Fibroblast of pulmonary artery (primary cell): ENCODE measurements at places on chromosomes 4 and X.
A peak's percentile ranks its signal among the peaks of the same experiment; 100 is the strongest.

- DNase-seq, result peak; percentile 87
Measured at GRCh38 chr4:69910016-69910782, 20.7 kb upstream of the CSN1S1 start.

DNA sequence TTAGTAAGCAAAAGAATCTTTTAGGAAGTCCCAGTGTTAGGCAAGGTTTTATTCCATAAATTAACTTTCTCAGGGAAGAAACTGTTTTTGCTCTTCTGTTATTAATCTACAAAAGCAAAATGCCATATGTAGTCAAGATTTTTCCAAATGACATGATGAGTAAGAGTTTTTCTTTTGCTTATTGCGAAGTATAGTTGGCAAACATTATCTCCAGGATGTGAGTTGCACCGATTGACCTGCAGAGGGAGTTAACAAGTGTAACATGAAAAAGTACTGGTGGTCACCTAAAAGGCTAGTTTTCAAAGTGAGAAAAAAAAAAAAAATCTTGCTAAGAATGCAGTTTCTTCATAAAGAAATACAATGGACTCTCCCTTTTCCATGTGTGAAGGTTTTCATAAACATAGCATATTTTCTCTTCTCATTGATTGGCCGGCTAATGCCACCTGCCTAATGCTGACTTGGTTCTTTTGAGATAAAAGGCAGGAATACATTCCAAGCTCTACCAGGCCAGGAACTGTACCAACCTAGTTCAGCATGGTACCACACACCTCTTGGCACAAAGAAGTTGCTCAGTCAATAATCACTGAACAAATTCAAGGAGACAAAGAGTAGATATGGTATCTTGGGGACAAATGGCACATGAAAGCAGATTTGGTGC is 100.2 kb downstream of the LNX1 start:
- DNase-seq, result peak; percentile 97

DNA sequence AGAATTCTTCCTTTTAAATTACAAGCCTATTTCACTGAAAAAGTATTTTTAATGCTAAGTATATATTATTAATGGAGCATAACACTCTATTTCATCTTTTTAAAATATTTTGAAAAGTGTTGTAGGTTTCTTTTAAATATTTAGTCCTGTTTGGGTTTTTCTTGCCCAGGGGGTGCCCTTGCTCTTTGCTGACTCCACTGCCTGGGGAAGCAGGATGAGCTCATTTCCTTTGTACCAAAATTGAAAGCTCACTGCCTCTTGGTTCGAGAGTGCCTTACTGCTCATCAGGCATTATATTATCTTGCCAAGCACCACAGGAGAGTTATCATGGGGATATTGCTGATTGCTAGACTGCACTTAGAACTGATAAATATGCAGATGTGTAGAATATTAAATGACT is 819.2 kb downstream of the PCDH18 start:
- DNase-seq, result peak; percentile 29

DNA sequence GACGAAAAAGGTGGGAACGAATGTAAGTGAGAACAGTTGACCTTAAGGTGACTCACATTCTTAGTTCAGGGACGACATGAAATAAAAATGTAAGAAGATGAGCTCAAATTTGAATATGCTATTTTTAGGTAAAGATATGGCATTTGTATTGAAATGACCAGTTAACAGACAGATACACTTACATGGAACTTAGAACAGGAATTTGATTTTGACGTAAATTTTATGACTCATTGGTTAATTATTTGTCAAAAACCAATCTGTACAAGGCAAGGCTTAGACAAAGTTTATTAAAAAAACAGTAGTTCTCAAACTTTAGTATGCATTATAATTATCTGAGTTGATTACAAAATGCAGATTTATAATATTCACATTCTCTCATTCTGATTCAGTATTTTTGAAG is 469.4 kb downstream of the CFAP47 start:
- DNase-seq, result peak; percentile 3

- DNase-seq, result peak; percentile 54
Measured at GRCh38 chr4:85790582-85790981, 315.6 kb downstream of the ARHGAP24 start.

GRCh38 chr4:150149381-150149780 is 71.1 kb downstream of the DCLK2 start:
- DNase-seq, result peak; percentile 49

DNA sequence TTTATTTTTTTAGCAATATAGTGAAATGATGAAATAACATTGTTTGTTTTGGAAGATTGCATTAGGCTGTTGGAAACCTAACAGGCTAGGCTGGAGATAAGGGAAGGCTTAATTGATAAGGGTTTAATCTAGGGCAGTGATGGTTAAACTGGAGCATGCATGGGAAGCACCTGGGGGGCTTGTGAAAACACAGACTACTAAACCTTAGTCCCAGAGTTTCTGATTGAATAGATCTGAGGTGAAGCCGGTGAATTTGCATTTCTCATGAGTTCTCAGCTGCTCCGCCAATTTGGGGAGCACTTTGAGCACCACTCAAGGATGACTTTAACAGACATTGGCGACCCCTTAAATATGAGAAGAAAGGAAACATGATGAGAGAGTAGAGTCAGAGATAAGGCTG is 11.5 kb downstream of the STK26 start:
- DNase-seq, result no peak

DNA sequence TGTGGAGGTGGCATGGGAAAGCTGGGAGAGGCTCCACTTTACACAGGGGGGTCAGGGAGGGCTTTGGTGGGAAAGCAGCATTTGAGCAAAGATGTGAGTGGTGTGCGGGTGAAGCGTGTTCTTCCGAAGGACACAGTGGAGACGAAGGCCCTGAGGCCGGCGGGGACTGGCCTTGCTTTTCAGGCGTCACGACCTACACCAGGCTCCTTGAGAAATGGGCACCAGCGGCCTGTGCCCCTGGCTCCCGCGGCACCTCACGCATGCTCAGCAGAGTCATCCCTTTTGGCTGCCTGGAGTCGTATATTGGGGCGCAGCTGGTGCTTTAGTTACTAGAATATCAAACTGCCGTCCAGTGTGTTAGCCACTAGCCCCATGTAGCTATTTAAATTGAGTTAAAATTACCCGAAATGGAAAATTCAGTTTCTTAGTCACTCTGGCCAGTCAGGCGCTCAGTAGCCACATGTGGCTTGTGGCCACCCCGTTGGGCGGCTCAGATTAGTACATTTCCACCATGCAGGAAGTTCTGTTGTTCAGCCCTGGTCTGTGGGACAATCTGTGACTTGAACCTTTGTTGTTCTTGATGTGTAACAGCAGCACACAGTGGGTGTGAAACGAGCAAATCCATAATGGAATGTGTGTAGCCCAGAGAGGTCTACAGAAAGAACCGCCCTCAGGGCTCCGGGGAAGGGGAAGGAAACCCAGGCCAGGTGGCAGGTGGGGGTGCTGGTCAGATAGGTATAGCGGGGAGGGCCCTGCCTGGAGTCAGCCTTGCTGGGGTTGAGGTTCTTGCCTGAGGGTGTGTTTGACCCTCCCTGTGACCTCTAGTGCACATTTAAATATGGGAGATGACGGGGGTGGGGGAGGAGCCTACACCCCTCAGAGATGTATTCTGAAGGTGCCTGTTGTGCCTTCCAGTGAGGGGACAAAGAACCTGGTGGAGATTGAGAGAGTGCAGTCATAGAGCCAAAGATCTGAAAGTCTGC is 30.4 kb downstream of the TBC1D14 start:
- no peak for DNase-seq

DNA sequence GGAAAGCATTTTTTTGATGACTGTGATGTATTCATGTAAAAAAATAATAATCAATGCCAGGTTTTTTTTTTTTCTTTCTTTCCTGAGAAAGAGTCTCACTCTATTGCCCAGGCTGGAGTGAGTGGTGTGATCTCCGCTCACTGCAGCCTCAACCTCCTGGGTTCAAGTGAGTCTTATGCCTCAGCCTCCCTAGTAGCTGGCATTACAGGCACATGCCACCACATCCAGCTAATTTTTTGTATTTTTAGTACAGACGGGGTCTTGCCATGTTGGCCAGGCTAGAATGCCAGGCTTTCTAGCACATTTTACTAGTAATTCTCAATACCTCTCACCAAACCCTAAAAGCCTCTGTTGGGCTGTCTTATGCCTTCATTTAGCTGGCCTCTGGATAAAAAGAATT is 25.7 kb downstream of the GPM6B start:
- no peak for DNase-seq

DNA sequence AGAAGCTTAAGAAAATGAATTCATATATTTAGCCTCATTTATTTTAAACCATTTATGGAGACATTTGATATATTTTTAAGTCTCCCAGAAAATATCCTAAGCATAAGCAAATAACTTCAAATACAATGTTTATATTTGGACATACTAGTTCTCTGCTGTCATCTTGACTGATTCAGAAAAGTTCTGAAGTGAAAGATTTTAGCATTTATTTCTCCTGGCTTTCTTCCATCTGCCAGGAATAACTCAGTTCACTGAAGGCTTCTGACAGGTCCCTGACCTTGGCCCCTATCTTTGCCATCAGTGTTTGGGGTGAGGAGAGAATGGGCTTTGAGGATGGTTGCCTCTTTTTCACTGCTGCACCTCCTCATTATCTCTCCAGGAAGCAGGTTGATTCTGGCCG is 115.7 kb downstream of the SLIT2 start:
- DNase-seq, result no peak

- no peak for DNase-seq
Measured at GRCh38 chrX:42274151-42274550, 350.8 kb upstream of the CASK start.

DNA sequence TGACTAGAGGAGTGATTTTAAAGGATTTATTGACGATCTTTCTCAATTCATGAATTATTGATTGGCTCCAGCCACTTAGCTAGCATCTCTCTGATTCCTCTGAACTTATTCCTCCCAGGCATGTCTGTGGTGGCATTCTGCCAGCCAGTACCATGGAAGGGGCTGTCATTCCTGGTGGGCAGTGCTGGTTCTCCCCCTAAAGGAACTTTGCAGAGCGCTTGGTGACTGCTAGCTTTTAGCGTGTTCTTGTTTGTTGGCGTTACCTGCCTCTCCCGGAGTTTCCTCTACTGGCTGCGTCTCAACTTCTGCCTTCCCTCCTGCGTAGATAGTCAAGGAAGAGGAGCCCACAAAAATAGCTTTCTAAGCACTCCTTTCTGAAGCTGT is 19.3 kb downstream of the SRD5A3 start:
- DNase-seq, result no peak

DNA sequence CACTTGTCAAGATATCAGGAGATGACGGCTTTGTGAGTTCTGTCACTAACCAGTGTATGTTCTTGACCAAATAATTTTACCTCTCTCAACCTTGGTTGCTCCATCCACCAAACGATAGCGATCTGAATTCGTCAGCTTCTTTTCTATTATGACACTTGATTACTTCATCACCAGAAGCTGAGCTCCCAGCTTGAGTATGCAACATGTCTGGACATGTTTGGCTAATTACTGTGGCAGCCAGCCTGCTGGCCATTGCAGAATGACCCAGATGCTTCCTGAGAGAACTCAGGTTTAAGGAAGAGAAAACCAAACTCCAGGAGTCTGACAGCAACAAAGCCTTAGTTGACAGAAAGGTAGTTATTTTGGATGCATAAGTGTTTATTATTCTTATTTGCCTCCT is 46.4 kb upstream of the PARM1 start:
- peak; percentile 49 for DNase-seq

DNA sequence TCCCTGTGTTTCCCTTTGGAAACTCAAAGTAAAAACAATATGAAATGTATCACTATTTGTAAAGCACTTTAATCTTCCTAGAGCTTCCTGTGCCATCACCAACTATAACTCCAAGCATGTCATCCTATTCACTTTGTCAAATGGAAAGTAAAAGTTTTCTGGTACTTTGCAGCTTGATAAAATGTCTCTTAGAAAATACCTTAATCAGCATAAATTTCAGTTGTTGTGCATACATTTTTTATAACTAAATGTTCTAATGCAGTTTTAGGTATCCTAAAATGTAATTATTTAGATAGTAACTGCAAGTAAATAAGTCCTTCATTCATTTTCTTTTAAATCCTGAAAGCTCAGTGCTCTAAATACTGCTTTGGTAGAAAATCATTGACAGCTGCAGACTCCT is 558.7 kb downstream of the GRID2 start:
- no peak for DNase-seq

- DNase-seq, result peak; percentile 49
Measured at GRCh38 chr4:95289028-95289634, 259.6 kb downstream of the UNC5C start.

- DNase-seq, result no peak
Measured at GRCh38 chr4:111883557-111883999, 261.7 kb upstream of the FAM241A start.

GRCh38 chr4:105281124-105281415 is 134.4 kb downstream of the TET2 start:
- no peak for DNase-seq

- DNase-seq, result peak; percentile 62
Measured at GRCh38 chr4:67549123-67549522, 3.8 kb upstream of the CENPC start.
